ENCODE measurements at places on chromosomes 4 and X. TPM values are rescaled to one million over a fixed set of nuclear protein-coding genes. Genes with fewer than 3 reads are reported as not detected.

Gene SMIM10
- 3.6 TPM for total RNA-seq

Gene POU4F2
- not detected for total RNA-seq

Gene CNKSR2
- 4.3 TPM for total RNA-seq

Gene NPFFR2
- not detected for total RNA-seq

Gene PDE5A
- total RNA-seq: 9.0 TPM

Gene CLDN34
- total RNA-seq: not detected

Gene RAB39B
- total RNA-seq: 0.85 TPM

Gene IQCM
- total RNA-seq: not detected

Gene SCD5
- total RNA-seq: 68.0 TPM

Gene HPGDS
- not detected for total RNA-seq

Gene ESX1
- total RNA-seq: not detected

Gene AP1S2
- 69.6 TPM for total RNA-seq

Gene FRAS1
- 9.0 TPM for total RNA-seq

Gene TIMP1
- total RNA-seq: 419 TPM

Gene CT47B1
- not detected for total RNA-seq

Gene IQSEC2
- total RNA-seq: 28.2 TPM

Gene SPANXB1
- not detected for total RNA-seq

Gene GLOD5
- total RNA-seq: not detected

Gene STATH
- total RNA-seq: not detected

Gene PNCK
- total RNA-seq: 0.65 TPM

Gene DBET
- total RNA-seq: not detected

Gene MAGIX
- 2.2 TPM for total RNA-seq

Gene HSD17B13
- not detected for total RNA-seq

Gene DCAF12L1
- not detected for total RNA-seq

Gene FGFBP2
- 0.49 TPM for total RNA-seq

Gene MAGEA1
- not detected for total RNA-seq

Gene IDUA
- total RNA-seq: 15.8 TPM

Gene AWAT2
- not detected for total RNA-seq

Gene ADAM29
- total RNA-seq: not detected

Gene ANKRD17
- 73.5 TPM for total RNA-seq

Gene RPL34
- total RNA-seq: 295 TPM

Gene ACSL4
- 125 TPM for total RNA-seq

Gene ADH7
- 2.1 TPM for total RNA-seq

Gene ZFP42
- total RNA-seq: not detected

All from hair follicle dermal papilla cell (primary cell).